ENCODE measurements at places on chromosomes 7 and 10.

- no peak for DNase-seq
Observed at GRCh38 chr7:67854221-67855178, 857.9 kb downstream of the TYW1 start.

- no peak for DNase-seq
Observed at GRCh38 chr7:24854866-24855265, 97.6 kb upstream of the GSDME start.

- no peak for DNase-seq
Observed at GRCh38 chr10:91201213-91201996, 19.1 kb upstream of the PCGF5 start.

DNA sequence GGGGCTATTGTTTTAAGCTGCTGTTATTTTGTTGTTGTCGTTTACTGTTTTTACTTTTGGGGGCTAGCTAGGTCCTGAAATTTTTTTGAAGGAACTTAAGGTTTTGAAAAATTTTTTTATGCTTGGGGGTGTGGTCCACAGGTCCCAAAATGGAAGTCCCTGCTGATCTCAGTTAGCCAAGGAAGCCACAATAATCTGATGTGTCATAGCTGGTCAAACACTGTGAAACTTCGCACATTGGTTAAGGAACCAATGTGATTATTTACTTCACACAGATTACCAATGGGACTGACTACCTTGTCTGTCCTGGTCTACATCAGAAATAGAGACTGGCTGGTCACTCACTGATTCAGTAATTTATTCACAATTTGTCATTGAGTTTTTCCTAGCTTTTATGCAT is 29.5 kb upstream of the HYCC1 start:
- DNase-seq: no peak

- no peak for DNase-seq
Observed at GRCh38 chr7:97019710-97020225, 4.9 kb downstream of the DLX5 start.

- no peak for DNase-seq
Observed at GRCh38 chr7:90832726-90833125, 236.6 kb downstream of the CDK14 start.

GRCh38 chr7:148553979-148554378 is 36.6 kb upstream of the C7orf33 start:
- no peak for DNase-seq

- DNase-seq: no peak
Observed at GRCh38 chr7:81665236-81665635, 104.6 kb downstream of the HGF start.

DNA sequence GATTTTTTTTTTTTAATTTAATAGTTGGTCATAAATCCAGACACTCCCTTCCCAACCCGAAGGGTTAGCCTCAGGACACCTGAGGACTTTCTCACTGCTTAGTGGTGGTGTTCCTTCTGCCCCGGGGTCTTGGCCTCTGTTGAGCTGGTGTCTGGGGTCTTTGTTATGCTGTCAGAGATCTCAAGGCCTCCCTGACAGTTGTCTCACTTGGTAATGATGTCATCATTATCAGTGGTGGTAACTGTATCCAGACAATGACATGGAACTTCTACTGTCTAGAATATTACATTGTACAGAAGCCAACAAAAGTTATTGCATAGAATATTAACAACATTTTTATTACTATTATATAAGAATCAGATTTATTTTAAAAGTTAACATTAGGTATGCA is 32.9 kb downstream of the PPP2R2D start:
- DNase-seq: no peak

DNA sequence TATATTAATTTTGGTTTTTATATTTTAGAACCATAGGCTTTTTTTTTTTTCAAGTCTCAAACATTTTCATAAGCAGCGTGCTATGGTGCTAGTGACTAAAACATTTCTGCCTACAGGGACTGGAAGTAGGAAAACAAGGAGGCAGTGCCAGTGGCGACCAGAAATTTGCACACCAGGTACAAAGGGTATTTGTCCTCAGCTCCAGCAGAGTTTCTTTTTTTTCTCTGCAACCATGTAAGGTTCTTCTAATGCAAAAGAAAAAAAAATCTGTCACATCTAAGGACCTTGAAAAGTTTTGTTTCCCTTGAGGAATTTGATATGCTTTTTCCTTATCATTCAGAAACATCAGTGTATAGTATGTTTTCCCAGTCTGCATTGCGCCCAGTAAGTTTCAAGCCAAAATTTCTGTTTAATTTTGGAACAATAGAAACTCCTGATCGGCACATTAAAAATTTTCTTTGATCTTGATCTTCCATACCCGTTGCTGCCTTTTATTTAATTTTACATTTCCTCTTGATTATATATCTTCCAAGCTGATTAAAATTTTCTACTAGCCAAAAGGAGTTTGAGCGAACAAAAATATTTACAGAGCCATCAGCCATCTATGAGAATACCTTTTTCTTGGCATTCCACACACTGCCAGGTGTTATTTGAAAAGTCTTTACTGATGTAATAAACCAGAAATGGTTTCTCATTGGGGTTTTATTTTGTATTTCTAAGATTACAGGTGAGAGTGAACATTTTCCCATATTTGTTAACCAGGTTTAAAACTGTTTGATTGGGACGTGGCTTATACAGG is 956 bp upstream of the KLHDC10 start:
- no peak for DNase-seq
